ENCODE measurements at places on chromosomes 7 and 10.

- DNase-seq = no peak
Measured at GRCh38 chr7:4830176-4830575, 31.7 kb downstream of the PAPOLB start.

GRCh38 chr7:85052056-85052737, 134.7 kb downstream of the SEMA3D start:
- no peak for DNase-seq

DNA sequence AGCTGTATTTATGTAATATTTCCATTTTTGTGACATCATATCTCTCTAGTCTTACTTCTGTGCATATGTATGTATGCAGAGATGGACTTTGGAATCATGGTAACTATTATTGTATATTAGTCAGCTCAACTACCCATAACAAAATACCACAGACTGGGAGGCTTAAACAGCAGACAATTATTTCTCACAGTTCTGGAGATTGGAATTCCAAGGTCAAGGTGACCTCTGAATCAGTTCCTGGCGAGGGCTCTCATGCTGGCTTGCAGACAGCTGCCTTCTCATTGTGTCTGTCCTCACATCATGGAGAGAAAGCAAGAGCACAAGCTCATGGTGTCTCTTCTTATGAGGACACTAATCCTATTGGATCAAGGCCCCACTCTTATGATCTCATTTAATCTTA, 79.1 kb downstream of the RAMP3 start:
- DNase-seq = no peak

GRCh38 chr7:17600340-17600752, 301.9 kb downstream of the AHR start:
- no peak for DNase-seq

- no peak for DNase-seq
Measured at GRCh38 chr10:27436710-27437109, 67.4 kb upstream of the RAB18 start.

- DNase-seq = no peak
Measured at GRCh38 chr10:51638737-51639136, 60.7 kb downstream of the CSTF2T start.

DNA sequence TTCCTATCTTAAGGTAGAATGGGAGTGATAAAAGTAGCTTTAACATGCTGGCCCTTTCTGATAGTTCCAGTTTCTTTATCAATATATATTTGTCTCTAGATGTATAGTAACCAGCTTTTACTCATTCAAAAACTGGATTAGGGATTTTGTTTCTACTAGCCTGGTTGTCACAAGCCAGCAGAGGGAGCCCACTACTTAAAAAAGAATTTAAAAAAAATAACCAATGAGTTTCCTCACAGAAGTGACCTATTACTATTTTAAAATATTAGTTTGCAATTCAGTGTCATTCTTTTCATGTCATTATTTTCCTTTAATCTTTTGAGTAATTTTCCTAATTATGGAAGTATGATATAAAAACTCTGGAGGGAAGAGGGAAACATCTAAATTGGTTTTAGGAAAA, 142.1 kb downstream of the PHTF2 start:
- DNase-seq = no peak
